Suprapubic skin (tissue), 4 donors: ENCODE measurements at places on chromosomes 5 and 9.

DNA sequence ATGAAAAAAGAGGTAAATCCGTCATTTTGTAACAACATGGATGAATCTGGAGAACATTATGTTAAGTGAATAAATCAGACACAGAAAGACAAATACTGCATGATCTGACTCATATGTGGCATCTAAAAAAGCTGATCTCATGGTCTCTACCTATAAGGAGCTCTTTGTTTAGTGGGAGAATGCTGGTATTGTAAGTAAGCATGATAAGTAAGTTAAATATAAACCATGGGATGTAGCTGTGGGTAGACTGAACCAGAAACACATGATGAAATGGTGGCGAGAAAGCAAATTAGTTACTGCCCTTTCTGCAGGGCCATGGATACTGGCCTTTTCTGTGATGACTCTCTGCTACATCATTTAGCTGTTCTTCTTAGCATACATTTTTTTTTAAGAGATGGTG, 66.4 kb upstream of the RUSC2 start:
- no peak for DNase-seq

GRCh38 chr5:34609951-34610441, 46.1 kb upstream of the RAI14 start:
- DNase-seq = no peak

- no peak for DNase-seq
These were observed 4.5 kb downstream of the CAMSAP1 start for GRCh38 chr9:135902655-135903357.

- no peak for DNase-seq
These were observed 83.1 kb upstream of the GLRA1 start for GRCh38 chr5:152007653-152008335.

GRCh38 chr9:109771087-109771486, 8.9 kb upstream of the PALM2AKAP2 start:
- DNase-seq = no peak

GRCh38 chr9:129143031-129143927, 32.1 kb downstream of the PTPA start:
- DNase-seq = peak; percentile 94

- DNase-seq = no peak
These were observed 198.4 kb upstream of the NR3C1 start for GRCh38 chr5:143601917-143602333.

DNA sequence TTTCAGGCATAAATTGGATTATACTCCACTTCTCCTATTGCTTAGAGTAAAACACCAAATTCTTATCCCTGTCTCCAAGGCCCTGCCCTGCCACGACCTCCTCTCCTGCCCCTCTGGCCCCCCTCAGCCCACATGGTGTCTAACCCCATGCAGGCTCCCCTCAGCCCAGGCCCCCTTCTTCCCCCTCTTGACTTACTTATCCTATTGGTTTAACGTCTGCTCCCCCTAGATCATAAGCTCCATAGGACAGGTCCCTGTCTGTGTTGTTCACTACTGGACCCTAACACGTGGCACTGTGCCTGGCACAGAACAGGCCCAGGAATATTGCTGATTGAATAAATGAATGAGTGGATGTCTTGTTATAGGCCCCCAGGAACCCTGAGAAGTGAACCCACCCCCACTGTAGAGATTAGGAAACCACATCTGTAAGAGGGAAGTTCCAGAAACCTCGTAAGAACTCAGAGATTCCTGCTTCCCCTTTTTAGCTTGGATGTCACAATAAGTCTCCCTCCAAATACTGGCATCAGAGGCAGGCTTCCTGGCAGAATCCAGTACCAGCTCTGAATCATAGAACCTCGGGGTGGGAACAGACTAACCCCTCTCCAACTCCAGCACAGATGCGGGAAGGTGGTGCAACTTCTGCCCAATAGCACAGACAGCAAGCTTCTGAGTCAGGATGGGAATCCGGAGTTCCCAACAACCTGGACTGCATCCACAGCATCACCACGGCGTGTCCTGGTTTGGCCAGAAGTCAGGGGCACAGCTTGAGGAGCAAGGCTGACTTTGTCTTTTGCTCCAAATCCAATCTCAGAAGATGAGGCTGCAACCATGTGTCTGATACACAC, 31.5 kb downstream of the HRH2 start:
- peak; percentile 77 for DNase-seq

- no peak for DNase-seq
These were observed 38.2 kb downstream of the GALNT10 start for GRCh38 chr5:154228696-154229095.

DNA sequence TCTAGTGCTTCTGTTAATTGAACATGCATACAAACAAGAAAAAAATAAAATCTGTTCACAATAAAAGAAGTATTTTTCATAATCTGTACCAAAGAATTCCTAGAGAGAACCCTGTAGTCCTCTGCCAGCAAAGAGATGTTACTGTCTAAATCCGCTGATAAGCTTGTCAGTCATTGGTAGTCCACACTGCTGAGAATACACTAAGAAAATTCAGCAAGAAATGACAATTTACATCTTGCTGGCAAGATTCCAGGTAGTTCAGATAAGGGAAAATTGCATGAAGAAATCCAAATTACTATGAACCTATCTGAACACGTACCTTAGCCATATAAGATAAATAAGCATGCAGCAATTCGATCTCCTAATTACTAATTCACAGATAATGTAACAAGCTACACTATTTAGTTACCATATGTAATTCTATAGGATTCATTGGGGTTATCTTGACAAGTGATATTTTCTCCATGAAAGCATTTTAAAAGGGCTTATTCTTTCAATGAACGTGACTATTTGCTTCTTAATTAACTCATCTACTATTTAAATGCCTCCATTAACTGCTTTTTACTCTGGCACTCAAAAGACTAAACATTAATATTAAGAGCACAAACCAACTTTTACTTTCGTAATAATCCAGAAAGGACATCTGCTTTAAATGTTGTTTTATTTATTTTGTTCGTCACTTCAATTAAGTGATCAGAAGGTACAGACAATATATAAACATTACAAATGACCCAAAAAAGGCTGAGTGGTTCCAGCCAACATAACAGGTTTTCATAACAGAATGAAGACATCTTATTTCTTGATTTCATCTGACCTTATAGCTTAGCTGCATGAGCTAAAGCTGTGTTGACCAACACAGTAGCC, 9.7 kb downstream of the MPDZ start:
- DNase-seq = no peak

- no peak for DNase-seq
These were observed 18.0 kb upstream of the ENHO start for GRCh38 chr9:34540827-34541226.

GRCh38 chr9:32969270-32969669, 32.2 kb downstream of the APTX start:
- no peak for DNase-seq

DNA sequence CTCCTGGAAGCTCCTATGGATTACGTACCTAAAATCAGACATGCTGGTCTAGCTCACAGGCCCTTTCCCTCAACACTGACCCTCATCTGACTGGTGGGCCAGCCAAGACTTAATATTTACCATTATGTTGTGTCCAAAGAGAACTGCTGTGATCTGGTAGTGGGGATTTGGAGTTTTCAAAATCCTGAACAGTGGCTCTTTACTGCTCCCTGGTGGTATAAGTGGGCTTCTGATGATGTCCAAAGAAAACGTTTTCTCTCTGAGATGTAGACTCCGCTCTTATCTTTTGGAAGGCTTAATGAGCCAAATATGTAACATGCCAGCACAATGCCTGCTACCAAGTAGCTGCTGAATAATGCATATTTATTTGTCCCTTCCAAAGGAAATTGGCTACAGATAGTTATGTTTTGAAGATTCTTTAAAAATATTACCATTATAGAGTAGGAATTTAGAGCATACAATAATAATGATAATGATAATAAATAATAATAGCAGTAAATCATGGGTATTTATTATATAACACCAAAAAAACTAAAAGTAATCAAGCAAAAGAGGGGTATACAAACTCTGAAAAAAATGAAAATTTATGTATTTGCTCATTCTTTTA, 406.6 kb upstream of the TNC start:
- DNase-seq = no peak

GRCh38 chr5:133907075-133907474, 61.4 kb downstream of the C5orf15 start:
- DNase-seq = no peak

DNA sequence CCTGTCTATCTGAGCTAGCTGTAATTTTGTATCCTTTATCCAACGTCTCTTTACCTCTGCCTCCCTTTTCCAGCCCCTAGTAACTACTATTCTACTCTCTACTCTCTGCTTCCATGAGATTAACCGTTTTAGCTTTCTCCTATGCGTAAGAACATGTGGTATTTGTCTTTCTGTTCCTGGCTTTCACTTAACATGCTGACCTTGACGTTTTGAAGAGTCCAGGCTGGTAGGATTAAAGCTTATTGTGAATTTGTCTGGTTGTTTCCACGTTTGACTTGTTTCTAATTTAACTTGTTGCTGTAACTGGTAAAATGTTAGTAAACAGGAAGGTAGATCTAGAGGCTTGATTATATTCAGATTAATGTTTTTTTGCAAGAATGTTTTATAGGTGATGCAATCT, 385.3 kb downstream of the PSAT1 start:
- no peak for DNase-seq

DNA sequence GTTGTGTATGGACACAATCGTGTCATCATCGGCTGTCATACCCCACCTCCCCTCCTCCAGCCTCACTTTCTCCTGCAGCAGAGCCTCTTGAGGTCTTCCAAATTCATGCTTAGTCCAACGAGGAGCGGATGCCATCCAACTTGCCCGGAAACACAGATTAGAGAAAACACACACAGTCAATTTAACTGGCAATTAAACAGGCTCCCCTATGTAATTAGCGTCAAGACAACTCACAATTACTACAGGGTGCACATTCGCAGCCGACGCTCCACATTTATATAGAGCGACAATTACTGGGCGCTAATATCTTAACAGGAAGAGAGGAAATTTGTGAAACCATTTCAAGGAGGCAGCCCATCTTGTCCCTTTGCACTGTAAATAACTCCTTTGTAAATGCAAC, 86.0 kb upstream of the ZNF618 start:
- no peak for DNase-seq
